Activated T-helper 9 cell treated with anti-CD3 and anti-CD28 coated beads, Interleukin-2, amount 50 U/mL, for 16 hours (primary cell): ENCODE measurements at places on chromosomes 13 and 19.

DNA sequence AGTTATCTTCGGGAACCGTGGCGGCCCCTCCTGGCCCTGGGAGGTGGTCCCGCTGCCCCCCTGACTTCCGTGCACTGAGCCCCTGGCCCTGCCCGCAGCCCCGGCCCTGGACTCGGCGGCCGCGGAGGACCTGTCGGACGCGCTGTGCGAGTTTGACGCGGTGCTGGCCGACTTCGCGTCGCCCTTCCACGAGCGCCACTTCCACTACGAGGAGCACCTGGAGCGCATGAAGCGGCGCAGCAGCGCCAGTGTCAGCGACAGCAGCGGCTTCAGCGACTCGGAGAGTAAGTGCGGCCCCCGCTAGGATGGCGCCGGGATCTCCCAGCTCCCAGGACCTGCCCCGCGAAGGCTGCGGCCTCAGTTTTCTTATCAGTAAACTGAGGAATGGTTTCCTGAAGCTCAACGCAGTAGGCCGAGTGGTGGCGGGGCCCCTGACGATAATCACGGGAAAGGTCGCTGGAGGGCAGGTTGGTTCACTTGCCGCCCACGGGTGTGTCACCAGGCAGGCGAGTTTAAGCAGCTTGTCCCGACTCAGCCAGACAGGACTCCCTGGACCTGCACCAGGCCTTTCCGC lies 924 bp downstream of the RGCC start:
- peak; percentile 49 for DNase-seq

- DNase-seq: no peak
These were observed 40.4 kb downstream of the CRTC1 start for GRCh38 chr19:18723871-18724377.

DNA sequence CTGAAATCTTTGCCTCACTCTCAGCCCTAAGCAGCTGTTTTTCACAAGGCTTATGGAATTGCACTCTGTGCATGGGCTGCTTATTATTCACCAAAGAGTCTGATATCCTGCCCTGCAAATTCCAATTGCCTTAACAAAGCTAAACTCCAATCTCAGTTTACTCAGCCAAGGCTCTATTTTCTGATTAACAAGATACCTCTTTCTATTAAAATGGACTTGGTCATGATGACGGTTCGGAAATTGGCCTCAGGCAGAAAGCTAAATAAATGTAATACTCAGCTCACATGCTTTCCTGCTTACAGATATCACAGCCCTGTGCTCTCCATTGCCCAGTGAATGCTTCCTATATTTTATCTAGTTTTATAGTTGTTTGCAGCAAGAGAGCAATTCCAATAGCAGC lies 1270.8 kb downstream of the PCDH9 start:
- no peak for DNase-seq

GRCh38 chr19:8908066-8908465 lies 75.9 kb downstream of the MBD3L1 start:
- DNase-seq: no peak

GRCh38 chr13:111480976-111481375 lies 160.5 kb downstream of the TEX29 start:
- DNase-seq: no peak

DNA sequence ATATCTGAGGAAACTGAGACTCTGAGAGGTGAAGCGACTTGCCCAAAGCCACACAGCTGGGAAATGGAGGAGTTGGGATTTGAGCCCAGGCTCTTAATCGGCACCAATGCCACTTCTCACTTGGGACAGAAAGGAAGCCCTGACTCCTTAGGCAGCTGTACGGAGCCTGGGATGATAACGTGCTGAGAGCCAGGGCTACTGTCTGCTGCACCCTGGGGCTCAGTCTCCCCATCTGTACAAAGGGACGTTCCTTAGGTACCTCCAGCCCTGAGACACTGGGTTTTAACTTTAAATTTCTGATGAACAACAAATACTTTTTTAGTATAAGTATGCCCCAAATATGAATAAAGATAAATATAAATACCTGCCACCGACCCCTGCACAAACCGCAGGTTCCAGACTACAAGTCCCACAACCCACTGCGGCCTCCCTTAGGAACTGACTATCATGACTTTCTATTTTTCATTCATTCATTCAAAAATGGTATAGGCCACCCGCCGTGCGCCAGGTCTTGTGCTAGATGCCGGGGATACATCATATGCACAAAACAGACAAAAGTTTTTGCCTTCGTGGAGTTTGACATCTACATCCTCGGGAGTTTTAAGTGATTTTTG lies 776 bp upstream of the NCLN start:
- DNase-seq: peak; percentile 59

DNA sequence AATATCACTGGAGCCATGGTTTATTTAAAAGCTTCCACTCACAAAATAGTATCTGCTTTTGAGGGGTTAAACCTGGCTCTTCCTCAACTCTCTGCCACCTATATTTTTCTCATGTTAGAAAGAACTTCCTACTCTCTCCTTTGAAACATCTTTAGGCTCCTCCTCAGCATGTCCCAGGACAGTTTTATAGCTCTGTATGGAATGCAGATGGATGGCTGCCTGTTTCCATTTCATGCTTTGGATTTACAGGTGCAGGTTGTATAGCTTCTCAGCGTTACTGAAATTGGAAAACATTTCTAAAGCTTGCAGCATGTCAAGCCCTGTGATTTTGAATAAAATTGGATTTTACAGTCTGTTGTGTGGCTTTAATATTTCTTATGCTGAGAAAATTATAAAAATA lies 314.0 kb downstream of the NDFIP2 start:
- DNase-seq: no peak
